ENCODE measurements at places on chromosomes 3 and 15. TPM values are rescaled to one million over a fixed set of nuclear protein-coding genes. Genes with fewer than 3 reads are reported as not detected.

DNA sequence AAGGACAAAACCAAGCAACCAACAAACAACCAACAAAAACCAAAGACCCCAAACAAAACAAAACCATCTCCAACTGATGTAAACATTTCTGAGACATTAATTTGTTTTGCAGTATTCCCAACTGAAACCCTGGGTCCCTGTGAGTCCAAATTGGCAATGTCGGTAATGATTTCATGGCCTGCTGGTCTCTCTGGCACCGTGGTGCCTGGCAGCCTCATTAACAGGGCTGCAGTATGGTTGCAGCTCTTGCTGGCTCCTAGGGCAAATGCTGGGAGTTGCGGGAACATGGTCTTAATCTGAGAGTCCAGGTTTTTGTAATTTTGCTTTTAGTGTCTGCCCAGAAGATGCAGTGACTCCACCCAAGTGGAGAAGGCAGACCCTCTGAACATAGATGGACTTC is 128.3 kb downstream of the SV2B start:
- DNase-seq = no peak

DNA sequence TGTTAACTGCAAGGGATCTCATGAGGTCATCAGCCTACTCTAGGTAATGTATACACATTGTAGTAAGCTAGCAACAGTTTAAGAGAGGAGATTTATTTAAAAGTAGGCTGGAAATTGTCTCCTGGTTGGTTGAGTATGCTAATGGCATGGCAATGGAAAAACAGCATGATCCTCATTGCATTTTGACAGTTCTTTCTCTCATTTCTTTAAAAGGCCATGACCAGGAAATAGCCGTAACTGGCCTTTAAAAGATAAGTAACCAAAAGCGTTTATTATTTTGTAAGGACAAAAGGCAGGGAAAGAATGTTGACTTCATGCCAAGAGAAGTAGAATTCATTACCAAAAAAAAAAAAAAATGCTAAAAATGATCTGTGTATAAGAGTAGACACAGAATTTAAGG is 310.3 kb downstream of the FGF12 start:
- DNase-seq = no peak

GRCh38 chr3:1048558-1048957 is 44.3 kb upstream of the CNTN6 start:
- no peak for DNase-seq

DNA sequence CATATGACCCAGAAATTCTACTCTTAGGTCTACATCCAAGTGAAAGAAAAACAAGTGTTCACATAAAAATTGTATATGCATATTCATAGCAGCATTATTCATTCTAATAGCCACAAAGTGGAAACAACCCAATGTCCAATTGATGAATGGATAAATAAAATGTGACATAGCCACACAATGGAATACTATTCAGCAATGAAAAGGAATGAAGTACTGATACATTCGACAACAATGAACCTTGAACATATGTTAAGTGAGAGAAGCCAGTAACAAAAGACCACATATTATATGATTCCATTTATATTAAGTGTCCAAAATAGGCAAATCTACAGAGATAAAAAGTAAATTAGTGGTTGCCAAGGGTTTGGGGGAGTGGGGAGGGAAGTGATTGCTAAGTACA is 70.2 kb upstream of the ACTC1 start:
- DNase-seq = no peak

- no peak for DNase-seq
These were observed at the start of gene SLC7A14 for GRCh38 chr3:170585937-170586310. Gene SLC7A14, minus strand, starts transcription at chr3:170586075. Its CDS starts 59,139 bp downstream, at chr3:170526936.

- DNase-seq = peak; percentile 99
These were observed 11.3 kb upstream of the OXSR1 start for GRCh38 chr3:38154033-38154494.

GRCh38 chr3:107506458-107506857 is 16.3 kb upstream of the BBX start:
- DNase-seq = peak; percentile 59

DNA sequence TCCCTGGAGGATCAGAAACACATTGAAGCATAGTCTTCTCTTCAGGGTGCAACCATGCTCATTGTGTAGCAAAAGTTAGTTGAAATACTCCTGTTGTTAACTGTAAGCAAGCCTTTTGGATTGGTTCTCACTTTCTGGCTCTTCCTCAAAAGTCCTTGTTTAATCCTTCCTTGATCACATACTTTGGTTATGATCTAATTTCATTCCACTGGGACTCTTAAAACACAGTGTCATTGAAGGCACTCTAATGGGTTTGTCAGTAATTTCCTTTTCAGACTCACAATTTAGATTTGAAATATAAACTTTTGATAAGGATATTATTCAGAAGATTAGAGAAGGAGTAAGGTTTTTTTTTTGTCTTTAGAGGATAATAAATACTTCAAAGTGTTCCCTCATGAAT is 451.7 kb upstream of the SGO1 start:
- DNase-seq = no peak

DNA sequence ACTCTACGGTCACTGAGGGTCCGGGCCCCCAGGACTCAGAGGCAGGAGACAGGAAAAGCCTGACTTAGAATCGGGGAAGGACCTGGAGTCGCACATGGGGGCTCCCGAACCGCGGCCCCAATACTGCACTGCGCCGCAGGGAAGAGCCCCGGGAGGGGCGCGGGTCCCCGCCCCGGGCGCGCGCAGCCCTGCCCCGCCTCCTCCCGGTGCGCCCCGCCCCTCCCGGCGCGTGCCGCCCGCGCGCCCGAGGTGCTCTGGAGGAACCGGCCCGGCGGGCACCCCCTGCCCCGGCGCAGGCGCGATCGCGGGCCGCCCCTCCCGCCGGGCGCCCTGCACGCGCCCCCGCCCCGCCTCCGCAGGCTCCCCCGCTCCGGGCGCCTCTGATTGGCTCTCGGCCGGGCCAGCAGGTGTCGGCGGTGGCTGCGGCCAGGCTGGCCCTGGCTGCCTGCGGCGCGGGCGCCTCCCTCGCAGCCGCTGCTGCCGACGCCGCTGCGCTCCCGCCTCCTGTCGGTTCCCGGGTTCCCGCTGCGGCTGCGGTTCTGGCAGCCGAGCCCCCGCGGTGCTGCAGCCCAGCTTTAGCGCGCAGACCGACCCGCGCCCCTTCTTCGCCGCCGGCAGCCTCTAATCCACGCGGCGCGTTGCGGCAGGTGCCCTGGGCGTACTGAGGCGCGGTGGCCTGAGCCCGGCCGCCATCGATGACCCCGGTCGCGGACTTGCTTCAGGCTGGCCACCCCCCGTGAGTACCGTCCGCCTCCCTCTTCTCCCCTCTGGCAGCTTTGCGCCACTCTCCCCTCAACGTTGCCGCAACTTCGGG is at the start of gene MYRIP:
Gene MYRIP (plus strand): TSS at position 429 of the 814 bp plus-strand sequence. CDS start 91,208 bp downstream, outside the sequence.
- DNase-seq = no peak

DNA sequence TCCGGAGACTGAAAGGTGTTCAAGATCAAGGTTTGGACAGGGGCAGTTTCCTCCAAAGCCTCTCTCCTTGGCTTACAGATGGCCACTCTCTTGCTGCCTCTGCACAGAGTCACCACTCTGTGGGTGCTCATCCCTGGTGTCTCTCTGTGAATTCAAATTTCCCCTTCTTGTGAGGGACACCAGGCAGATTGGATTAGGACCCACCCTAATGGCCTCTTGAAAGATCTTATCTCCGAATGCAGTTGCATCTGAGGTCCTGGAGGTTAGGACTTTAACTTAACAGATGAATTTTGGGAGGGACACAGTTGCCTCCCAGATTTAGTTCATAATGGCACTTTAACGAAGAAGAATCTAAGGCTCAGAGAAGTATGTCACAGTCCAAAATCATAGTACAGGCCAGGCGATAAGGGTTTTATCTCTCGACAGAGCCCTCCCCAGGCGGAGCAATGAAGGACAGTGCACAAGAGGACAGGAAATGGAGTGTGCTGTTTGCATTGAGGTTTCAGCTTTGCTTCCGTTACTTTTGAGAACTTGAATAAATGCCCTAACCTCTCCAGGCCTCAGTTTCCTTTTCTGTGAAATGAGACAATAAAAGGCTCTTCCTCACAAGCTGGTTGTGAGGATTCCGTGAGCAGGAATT is 38.9 kb upstream of the KIF23 start:
- DNase-seq = no peak

DNA sequence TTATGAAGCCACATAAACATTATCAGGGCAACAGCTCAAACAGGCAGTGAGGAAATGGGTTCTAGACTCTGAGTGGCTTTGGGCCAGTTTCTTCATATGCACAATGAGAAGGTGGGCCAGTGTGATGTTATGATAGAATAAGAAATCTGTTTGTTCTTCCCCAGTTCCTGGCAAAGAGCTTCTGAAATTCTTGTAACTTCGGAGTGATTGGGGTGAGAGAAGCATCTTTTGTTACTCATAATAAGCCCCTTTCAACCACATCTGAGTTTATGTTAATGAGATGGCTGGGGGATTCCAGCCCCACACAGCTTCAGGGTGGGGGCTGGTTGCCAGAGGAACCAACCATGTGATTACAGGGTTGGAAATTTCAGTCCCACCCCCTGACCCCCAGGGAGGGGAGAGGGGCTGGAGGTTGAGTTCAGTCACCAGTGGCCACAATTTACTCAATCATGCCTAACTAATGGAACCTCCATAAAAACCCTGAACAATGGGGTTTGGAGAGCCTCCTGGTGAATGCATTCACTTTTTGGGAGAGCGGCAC is 57.0 kb upstream of the FRMD4B start:
- no peak for DNase-seq

DNA sequence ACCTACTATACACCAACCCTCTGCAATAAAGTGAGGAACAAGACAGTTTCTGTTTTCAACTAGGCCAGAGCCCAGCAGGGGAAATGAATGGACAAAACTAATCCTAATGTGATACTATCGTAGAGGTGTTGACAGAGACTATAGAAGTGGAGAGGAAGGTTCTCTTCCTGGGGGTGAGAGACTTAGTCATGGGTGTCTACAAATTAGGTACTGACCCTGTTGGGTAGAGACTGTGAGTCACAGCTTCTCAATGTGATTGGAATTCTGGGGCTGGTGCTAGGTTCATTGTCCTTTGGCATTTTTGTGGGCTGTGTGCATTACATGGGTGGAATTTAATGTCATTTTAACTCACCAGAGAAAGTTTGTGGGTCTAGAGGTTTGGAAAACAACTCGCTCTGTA is 79.3 kb downstream of the ADAMTSL3 start:
- peak; percentile 88 for DNase-seq

DNA sequence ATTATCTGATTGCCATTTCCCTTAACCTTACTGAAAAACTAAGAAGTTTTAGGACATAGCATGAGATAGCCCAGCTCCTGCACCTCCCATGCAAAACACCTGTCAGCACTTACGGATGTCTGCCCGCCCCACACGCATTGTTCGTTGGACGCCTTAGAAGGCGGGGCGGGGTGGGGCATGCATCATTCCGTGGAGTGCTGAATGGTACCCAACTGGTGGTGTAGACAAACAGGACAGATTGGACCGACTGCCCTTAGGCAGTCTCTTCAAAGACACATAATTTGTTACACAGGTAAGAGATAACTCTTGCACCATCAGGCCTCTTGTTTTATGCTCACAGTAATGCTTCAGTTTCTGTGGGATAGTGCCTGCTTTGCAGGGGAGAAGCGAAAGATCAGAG is 93.8 kb downstream of the SMAD6 start:
- DNase-seq = no peak

DNA sequence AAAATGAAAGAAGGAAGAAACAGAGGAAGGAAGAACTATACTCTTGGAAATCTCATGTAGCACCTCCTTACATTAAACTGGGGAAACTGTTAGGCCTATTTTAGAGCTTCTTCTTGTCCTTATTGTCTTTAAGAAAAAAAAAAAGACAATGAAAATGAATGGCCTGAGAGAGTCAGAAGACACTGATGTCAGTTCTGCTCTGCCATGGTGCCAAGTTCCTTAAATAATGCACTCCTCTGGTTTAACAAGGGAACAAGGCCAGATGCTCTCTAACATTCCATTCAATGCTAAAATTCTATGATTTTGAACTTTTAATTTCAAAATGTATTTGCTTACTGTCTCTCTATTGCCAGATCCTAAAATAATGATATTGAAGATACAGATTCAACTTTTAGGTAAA is 4.4 kb upstream of the MBNL1 start:
- no peak for DNase-seq

- DNase-seq = no peak
These were observed 25.7 kb upstream of the RAD18 start for GRCh38 chr3:8988791-8989558.

DNA sequence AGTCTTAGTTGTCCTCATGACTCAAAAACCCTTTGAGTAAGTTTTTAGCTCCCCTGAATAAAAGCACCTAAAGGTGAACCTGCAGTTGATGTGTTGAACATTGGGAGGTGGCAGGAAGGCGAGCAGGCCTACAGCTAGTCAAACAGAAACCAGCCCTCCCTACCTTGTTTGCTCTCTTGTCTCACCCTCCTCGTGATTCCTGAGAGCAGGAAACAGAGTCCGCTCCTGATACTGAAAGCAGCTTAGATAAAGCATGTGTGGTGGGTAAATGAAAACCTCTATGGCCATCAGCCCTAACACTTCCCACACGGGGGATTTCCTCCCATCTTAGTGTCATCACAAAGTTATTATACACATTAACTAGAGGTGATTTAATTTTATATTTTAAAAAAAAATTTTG is 21.8 kb upstream of the CLDN18 start:
- no peak for DNase-seq

DNA sequence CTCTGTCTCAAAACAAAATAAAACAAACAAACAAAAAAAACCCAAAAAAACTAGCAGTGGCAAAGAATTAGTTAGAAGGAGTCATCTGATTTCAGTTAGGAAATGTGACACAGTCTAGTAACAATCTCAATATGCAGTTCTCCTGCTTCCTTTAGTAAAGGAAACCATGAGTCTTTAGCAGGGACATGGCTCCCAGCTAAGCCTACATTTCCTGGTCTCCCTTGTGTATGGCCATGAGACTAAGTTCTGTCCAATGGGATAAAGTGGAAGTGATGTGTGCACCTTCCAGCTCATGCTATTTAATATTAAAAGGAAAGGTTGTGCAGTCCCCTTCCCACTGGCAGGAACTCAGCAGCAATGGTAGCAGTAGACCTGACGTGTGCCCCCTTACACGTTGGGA is 74.6 kb downstream of the GREM1 start:
- no peak for DNase-seq

- no peak for DNase-seq
These were observed 8.3 kb upstream of the BBX start for GRCh38 chr3:107514453-107514852.

DNA sequence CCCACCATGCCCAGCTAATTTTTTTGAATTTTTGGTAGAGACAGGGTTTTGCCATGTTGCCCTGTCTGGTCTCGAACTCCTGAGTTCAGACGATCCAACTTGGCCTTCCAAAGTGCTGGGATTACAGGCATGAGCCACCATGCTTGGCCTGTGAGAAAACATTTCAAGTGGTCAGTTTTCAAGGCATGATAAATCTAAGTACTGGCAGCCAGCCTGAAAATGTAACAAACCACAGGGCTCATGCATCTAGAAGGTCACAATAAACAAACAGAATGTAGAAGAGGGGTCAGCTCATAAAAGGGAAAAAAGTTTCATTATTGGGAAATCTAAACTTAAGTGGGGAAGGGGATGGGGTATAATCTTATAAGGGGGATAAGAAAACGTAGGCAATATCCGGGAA is 39.9 kb downstream of the PPCDC start:
- no peak for DNase-seq

- peak; percentile 7 for DNase-seq
These were observed 444.7 kb upstream of the CNTN3 start for GRCh38 chr3:75059120-75059519.

SLC9C1 gene
- total RNA-seq = not detected

CORO2B gene
- under 0.01 TPM for total RNA-seq

POMGNT2 gene
- total RNA-seq = 8.2 TPM

CCDC39 gene
- not detected for total RNA-seq

ISLR gene
- 0.53 TPM for total RNA-seq

ACP3 gene
- 7.0 TPM for total RNA-seq

GP5 gene
- under 0.01 TPM for total RNA-seq

NOX5 gene
- total RNA-seq = not detected
